T-helper 17 cell (primary cell): ENCODE measurements at places on chromosomes 7 and 10. TPM values are rescaled to one million over a fixed set of nuclear protein-coding genes. Genes with fewer than 3 reads are reported as not detected.

- no peak for DNase-seq
These were observed 59.7 kb upstream of the TMEM72 start for GRCh38 chr10:44851413-44851812.

The PRPS1L1 gene
- not detected for total RNA-seq

GRCh38 chr10:88999625-89000024, 9.0 kb downstream of the FAS start:
- no peak for DNase-seq

GRCh38 chr7:35251606-35252310, 2.1 kb downstream of the TBX20 start:
- no peak for DNase-seq

The CYREN gene
- 21.0 TPM for total RNA-seq

- no peak for DNase-seq
These were observed 4.4 kb downstream of the SH2D4B start for GRCh38 chr10:80542053-80542452.

DNA sequence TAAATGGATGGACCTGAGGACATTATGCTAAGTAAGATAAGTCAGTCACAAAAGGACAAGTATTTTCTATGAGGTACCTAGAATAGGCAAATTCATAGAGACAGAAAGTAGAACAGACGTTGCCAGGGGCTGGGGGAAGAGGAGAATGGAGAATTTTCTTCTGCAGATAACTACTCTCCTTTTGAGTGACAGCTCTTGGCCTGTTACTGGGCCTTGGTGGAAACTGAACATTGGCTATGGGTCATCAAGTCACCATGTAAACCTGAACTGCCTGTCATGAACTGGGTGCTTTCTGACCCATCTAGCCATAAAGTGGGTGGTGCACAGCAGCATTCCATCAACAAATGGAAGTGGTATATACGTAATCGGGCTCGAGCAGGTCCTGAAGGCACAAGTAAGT, 29.3 kb upstream of the NFE2L3 start:
- DNase-seq, result no peak

The CYP3A7 gene
- total RNA-seq, result not detected

GRCh38 chr10:3473271-3473670, 300.7 kb upstream of the PITRM1 start:
- no peak for DNase-seq

DNA sequence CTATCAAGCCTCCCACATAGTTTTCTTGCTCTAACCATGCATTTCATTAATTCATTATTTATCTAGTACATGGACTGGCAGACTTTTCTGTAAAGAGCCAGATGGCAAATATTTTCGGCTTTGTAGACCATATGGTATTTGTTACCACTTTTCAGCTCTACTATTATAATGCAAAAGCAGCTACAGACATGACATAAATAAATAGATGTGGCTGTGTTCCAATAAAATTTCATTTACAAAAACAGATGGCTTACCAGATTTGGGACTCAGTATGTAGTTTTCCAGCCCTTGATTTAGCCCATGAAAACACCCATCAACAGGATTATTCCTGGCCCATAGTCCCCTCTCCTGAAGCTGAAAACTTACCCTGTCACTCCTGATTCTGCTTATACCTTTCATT, 32.1 kb downstream of the PLCE1 start:
- DNase-seq, result no peak

GRCh38 chr10:75528392-75528791, 97.0 kb downstream of the LRMDA start:
- DNase-seq, result no peak

The CPA1 gene
- total RNA-seq, result not detected
